ENCODE measurements at places on chromosomes 1 and 21.

DNA sequence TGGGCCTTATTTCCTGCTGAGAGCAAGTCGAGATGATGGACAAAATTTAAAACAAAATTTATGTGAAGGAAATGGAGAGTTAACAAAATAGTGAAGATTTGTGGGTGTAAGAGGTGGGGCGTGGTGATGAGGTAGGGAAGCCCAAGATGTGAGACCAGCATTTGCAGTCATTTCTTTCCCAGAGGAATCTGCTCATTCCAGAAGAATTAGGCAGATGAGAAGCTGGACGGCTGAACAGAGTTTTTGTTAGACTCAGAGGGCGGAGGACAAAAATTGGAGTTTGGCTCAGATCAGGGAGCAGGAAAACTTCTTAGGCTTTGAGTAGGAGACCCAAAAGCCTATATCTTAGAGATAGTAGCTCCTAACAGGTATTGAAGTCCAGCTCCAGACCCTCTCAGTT, 65.3 kb downstream of the CAMTA1 start:
- DNase-seq, result no peak

DNA sequence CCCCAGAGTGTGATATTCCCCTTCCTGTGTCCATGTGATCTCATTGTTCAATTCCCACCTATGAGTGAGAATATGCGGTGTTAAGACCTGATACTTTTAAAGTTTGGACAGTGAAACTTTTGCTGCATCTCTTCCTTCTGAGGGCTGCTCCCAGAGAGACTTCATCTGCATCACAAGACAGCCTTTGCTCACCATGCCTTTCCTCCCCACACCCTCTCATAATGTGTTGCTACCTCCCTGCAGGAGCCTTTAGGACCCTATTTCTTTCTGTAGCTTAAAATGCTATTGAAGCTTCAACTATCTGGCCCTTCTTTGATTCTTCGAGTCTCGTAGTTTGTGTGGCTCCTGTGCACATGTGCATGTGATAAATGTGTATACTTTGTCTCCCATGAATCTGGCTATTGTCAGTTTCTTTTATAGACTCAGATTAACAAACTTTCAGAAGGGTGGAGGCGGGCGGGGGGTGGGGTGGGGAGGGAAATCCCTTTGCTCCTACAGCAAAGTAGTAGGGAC, 23.7 kb downstream of the LEPR start:
- DNase-seq, result no peak

DNA sequence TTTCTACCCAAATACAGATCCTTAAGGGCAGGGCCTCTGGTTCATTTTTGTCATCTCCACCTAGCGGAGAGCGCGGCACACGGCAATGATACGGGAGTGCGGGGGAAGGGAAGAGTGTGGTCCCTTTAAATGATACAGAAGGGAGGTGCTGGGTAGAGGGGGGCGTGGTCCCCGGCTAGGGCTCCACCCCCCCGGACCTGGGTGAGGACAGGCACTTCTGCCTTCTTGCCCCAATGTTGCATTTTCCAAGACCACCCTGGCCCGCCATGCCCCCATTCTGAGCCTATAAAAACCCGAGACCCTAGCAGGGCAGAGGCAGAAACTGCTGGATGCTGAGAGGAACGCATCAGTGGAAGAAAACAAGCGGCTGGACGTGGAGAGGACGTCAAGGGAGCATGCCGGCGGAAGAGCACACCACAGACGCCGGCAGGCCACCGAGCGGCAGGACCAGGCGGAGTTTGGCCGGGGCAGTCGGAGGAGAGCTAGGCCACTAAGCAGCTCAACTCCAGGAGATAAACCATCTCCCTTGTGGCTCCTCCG, 30.0 kb downstream of the LRRC3 start:
- DNase-seq, result peak; percentile 19

- DNase-seq, result no peak
Measured at GRCh38 chr1:899636-900317, 23.9 kb upstream of the SAMD11 start.

- DNase-seq, result no peak
Measured at GRCh38 chr1:65949933-65950332, 157.2 kb downstream of the PDE4B start.

DNA sequence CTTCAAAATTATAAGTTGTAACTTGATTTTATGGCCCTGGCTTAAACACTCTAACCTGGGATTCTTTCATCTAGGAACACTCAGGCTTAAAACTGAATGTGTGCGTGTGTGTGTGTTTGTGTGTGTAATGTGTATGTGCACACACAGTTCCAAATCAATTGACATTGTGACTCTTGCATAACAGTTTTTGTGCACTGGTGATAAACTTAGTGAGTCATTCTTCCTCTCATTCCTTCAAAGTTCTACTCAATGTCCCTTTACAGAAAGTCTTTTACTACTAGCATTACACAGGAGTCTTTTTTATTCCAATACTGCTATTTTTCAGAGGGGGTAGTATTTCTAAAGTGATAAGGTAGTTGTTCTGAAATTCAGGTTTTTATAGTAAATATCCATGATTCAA, 943.6 kb downstream of the KCNT2 start:
- DNase-seq, result no peak

DNA sequence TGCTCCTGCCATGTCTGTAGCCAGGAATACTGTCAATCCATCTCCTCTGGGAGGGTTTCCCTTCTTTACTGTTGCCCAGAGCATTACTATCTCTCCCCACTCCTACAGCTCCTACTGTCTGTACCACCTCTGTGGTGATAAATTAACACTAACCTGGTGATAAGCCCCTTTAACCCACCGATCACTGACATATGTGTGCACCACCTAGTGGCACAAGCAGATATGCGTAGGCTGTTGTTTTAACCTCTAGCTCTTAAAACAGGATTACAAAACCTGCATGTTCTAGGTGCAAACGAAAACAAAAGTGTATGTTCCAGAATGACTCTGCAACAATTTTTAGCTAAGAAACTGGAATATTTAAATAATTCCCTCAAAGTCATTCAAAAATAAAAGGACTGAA, 93.9 kb upstream of the BEND5 start:
- DNase-seq, result no peak

DNA sequence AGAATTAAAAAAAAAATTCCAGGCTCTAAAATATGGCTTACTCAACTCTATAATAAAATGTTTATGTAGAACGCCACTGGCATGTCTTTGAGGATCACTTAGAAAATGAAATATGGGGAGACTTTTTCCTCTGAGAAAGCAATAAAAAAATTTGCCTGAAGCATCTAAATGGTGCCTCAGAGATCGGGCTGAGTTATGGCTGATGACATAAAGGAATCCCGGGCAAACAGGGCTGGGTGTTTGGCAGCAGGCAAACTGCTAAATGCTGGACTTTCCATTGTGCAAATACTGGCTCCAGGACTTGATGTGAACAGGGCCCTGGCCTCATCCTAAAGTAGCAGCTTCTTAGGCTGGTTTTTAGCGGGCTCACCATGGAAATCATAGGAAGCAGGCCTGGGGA, 44.5 kb upstream of the C1orf87 start:
- no peak for DNase-seq

GRCh38 chr1:47317841-47318240, 3.9 kb upstream of the STIL start:
- no peak for DNase-seq

GRCh38 chr1:175471039-175471800, 272.2 kb downstream of the TNR start:
- DNase-seq, result no peak

- DNase-seq, result no peak
Measured at GRCh38 chr1:167200749-167201148, 19.9 kb upstream of the POU2F1 start.

GRCh38 chr1:67855961-67856360, 22.7 kb upstream of the GNG12 start:
- DNase-seq, result no peak

DNA sequence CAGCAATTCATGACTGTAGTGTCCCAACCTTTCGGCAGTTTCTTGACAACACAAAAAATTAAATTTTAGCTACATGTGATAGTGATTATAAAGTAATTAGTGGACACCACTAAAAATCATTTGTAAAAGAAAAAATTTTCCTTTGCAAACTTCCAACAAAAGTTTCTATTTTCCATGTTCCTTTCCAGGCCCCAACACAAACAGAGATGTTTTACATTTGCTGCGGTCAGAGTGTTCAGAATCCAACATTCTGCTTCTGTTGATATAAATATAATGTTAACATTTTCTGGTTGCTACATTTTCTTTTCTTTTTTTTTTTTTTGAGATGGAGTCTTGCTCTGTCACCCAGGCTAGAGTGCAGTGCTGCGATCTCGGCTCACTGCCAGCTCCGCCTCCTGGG, 54.9 kb upstream of the WLS start:
- no peak for DNase-seq

DNA sequence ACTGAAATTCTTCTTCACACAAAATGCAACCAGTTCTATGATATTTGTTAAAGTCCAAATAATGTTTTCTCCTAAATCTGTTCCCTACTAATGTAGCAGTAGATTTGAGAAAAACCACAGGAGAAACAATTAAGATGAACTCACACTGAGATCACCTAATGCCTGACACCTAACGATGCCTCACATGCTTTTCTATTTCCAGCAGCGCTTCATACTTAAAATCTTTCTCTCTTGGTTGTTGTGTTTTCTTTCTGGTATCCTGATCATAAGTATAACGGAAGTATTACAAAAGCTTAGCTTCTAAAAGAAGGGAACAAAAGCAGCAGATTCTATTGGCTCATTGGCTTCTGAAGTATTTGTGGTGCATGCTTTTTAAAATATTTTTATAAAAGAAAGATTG, 267.2 kb upstream of the SGIP1 start:
- DNase-seq, result no peak

DNA sequence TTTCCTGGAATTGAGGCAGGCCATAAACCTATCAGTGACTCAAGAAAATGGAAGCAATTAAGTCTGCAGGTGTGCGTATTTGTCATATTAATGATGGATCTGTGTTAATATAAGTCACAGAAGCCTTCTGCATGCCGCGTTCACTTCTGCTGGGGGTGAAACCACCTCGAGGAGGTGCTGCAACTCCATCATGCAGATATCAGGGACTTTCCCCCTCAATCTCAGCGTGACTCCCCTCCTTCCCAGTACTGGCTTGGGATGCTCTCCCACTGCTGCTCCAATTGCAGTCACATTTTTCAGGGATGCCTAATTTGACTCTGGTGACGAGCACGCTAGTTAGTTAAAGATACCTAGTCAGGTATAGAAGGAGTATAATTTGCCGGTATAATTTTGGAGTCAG, 87.5 kb downstream of the ASTN1 start:
- no peak for DNase-seq

- no peak for DNase-seq
Measured at GRCh38 chr21:38300141-38300578, 43.4 kb downstream of the KCNJ15 start.

DNA sequence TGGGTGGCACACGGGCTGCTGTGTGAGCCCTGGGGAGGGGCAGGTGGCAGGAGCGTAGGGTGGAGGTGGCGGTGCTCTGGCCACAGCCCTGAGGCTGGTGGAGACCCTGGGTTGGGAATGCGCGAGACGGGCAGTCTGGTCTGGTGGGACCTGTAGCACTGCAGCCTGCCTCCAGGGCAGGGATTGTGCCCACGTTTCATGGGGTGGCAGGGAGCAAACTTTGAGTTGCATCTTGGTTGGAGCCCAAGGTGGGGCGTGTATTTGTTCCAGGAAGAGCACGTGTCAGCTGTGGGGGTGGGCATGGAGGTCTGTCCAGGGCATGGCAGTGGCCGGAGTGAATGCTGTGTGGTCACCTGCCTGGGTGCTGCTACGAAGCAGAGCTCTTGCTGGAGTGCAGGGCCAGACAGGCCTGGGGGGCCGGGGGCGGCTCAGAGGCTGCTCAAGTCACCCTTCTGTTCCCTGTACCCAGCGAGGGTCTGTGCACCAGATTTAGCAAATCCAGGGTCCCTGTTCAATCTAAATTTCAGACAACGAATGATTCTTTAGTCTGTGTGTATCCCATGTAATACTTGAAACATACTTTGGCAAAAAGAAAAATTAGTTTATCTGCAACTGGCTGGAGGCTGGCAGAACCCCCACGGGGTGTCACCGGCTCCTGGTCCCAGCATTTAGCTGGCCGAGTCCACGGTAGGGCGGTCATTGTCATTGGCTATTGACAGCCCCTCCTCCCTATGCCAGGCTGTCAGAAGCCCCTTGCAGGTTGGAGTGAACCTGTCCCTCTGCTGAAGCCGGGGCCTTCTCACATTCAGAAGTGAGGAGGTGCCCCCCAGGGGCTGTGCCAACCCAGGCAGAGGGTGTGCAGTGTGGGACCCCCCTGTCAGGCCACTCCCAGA, 27.3 kb downstream of the KRTAP10-1 start:
- no peak for DNase-seq

DNA sequence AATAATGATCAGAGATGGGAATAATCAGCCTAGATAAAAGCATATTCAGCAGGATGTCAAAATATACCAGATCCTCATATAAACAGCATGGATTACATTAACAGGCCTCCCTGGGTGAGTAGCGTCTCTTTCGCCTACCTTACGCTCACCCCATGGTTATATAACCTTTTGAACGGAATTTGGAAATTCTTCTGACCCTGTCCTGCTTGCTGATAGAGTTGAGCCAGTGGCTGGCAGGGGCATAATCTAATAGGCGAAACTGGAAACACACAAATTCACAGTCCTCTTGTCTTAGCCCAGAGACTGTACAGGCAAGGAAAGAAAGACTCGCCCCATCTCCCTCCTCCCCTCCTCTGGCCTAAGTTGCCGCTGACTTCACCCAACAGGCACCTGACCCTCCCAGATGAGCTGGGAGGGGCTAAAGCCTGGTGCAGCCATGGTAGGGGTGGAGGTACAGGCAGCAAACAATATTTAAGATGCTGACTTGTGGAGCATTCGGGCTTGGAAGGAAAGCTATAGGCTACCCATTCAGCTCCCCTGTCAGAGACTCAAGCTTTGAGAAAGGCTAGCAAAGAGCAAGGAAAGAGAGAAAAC, at the start of gene ANGPTL7:
ANGPTL7 (plus strand) TSS at position 498 of the 594 bp plus-strand sequence. CDS start 225 bp downstream, outside the sequence.
- no peak for DNase-seq
